ENCODE measurements at places on chromosomes 5 and 9.

DNA sequence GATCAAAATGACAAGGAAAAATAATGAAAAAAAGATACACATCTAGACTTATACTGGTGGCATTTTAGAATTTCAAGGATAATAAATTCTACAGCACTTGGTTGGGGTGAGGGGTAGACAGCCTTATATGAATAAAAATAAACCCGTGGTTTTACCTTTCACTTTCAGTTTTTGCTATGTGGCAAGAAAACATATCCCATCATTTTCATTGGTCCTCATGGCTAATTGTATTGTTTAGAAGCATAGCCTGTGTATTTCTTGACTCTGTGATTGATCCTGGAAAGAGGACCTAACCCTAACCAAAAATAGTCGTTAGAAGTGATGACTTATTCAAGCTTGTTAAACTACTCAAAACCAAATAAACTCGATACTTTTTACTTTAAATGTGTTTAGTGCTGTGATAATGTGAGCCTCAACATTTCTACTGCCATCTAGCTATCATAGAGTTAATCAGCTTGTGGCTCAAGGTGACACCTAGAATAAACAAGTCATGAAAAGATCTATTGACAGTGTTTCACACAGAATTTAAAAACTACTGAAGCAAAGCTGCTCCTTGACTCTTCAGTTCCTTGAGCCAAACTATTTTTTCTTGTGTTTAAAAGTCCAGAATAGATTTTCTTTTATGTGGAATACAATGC, 153.3 kb upstream of the IZUMO3 start:
- no peak for DNase-seq

DNA sequence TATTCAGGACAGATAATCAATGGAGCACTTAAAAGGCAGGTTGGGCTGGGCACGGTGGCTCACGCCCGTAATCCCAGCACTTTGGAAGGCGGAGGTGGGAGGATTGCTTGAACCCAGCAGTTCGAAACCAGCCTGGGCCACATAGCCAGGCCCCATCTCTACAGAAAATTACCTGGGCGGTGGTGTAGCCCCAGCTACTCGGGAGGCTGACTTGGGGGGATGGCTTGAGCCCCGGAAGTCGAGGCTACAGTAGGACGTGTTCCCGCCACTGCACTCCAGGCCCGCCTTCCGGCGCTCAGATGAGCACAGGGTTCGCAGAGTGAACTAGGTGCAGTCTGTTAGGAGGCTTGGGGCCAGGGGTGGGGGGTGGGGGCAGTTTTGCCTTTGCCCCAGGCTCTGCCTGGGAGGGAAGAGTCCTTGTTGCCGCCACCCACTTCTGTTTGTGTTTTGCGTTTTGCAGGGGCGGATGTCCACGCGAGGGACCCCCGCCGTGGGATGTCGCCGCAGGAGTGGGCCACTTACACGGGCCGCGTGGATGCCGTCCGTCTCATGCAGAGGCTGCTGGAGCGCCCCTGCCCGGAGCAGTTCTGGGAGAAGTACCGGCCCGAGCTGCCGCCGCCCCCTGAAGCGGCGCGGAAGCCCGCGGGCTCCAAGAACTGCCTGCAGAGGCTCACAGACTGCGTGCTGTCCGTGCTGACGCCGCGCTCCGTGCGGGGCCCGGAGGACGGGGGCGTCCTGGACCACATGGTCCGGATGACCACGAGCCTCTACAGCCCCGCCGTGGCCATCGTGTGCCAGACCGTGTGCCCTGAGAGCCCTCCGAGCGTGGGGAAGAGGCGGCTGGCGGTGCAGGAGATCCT, 85.2 kb downstream of the ANKRD33B start:
- DNase-seq = no peak

DNA sequence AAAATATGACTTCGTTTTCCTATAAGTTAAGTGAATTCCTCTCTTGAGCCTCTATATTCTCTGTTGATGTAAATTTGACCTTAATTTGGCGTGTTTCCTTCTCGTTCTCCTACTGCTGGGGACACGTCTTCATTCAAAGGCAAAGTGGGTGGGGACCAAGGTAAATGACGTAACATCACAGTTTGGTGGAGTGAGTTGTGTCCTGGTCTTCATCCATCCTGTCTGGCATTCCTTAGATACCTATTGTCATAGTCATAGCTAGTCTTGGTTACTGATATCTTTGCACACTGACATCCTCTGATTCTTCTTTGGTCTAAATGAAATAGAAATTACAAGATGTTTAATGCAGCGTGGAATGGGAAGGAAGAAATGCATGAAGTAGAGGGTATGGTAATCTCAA, 108.5 kb downstream of the NNT start:
- no peak for DNase-seq

DNA sequence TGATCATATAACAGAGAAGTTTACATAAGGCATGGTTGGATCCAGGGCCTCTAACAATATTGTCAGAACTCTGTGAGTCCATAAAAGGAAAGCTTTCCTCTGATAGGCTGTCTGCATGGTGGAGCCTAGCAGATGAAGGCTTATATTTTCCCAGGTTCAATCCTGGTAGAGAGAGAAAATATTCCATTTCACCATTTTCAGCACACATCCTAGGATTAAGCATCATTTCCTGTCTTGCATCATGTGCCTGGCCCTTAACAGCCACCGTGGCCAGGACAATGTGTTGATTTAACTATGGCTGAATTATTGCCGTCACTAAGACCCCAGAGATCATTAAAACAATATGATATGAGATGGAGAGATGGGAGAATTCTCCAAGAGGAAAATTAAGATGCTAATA, 90.9 kb upstream of the GRIA1 start:
- no peak for DNase-seq

DNA sequence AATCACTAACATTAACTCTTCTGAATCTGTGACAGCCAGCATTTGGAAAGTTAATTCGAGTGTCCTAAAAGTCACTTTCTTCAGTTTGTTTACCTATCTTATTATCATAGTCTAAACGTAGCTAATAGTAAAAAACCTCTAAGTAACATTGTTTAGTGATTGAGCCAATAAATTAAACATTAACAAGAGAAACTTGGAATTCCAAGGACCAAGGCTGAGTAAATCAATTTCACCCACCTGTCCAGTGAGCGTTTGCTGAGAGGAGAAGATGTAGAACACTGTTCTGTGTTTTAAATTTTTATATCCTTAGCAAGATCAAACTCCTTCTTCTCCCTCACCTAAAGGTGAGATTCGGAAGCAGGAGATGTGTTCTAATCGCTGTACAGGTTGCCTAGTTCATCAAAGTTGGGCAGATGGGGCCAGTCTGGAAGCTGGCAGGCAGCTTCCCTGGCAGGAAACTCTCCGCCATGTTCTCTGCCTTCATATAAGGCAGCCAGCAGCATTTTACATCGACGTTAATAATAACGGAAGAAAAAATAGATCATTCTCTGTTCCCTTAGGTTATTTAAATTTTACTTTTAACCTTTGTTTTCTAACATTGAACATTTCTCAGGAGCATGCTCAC, 89.2 kb downstream of the DAPK1 start:
- no peak for DNase-seq

DNA sequence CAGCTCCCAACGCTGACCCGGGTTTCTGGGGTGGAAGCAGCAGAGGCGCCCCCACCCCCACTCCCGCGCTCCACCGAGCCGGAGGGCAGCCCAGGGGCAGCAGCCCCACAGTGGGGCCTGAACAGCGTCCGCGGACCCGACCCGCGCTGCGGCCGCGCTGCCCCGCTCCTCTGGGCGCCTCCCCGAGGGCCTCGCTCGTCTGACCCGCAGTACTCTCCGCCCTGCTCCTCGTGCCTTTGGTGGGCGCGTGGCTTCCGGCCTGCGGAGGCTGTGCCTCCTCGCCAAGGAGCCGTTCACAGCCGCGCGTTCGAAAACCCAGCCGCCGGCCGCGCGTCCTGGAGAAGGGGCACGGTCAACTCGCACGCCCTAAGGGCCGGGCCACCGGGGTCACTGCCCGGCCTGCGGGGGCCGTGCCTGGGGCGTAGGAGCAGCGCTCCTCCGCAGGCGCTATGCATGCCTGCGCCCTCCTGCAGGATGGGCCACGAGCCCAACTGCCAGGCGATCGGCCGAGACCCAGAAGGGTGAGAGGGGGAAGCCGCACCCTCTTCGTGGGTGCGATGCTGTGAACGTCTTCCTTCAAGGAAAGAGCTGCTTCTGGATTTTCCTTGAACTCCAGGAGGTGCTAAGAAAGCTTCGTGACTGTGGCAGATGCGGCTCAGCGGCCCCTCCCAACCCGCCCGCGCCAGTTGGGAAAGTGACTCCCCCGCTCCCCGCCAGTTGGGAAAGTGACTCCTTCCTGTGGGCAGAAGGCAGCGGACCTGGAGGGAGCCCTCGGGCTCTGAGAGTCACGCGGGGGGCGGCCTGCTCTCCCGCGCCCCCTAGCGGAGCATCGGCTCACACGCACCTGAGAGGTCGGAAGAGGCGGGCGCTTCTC, 82.7 kb downstream of the HSD17B3 start:
- peak; percentile 25 for DNase-seq

DNA sequence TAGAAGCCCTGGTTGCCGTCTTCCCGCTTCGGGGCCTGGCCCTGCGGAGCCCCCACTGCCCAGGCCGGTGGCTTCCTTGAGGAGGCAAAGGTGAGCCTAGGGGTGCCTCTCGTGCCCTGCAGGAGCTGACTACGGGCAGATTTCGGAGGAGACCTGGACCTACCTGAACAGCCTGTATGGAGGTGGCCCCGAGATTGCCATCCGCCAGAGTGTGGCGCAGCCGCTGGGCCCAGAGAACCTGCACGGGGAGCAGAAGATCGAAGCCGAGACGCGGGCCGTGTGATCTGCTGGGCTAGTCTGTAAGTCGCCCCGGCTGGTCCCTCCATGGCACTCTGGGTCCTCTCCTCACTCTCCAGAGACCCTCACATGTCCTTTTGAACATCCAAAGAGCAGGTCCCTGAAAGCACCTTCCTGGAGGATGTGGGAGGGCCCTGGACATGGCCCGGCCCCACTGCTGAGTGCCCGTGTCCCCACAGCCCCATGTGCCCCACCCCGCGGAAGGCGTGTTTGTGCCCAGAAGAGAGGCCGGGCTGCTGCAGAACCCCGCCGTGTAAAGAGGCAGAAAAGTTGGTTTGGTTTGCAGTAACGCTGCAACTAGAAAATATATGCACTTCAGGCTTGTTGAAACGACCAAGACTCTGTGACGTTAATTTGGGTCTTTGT, 44.9 kb downstream of the USP20 start:
- DNase-seq = no peak

DNA sequence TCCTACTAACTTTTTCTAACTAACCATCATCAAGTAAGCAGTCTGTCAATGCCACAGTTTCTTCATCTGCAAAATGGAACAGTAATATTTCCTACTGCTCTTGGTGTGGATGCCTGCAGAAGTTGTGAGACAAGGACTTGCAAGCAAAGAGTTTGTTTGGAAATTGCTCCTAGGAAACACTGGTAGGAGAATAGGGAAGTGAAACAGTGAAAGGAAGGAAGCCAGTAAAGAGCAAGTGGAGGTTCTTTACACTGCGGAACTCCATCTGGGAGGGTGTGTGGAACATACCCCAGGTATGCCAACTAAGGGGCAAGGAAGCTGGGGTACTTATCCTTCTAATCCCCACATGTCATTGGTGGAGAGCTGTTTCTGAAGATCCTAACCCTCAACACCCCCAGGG, 119.9 kb downstream of the FOXD1 start:
- no peak for DNase-seq

DNA sequence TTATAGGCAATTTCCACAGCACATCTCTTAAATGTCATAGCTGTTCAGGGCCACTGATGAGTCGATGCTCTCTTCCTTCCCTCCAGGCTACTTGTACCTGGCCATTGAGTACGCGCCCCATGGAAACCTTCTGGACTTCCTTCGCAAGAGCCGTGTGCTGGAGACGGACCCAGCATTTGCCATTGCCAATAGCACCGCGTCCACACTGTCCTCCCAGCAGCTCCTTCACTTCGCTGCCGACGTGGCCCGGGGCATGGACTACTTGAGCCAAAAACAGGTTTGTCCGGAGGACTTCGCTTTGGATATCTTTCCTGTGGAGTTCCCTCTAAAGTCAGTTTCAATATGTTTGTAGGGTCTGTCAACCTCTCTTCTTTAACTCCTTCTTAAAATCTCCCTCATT, 84.3 kb downstream of the EQTN start:
- DNase-seq = no peak

GRCh38 chr5:107814183-107814827, 143.6 kb upstream of the EFNA5 start:
- DNase-seq = no peak

GRCh38 chr5:121949885-121950284, 11.9 kb upstream of the SRFBP1 start:
- no peak for DNase-seq

DNA sequence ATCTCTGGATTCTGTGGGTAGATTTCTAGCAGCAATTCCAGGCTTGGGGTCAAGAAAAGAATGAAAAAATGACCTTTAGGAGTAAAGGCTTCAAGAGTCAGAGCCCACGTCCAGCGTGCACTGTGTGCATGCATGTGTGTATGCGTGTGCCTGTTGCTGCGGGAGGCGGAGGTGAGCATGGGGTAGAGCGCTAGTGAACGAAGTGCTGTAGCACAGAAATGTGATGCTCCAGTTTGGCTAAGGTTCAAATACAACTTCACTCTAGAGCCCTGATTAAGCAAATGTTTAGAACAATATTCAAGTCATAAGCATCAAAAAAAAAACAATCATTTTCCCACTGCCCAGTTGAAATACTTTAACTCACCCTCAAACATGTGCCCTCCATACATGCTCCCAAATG, 403.9 kb downstream of the ZNF608 start:
- no peak for DNase-seq

DNA sequence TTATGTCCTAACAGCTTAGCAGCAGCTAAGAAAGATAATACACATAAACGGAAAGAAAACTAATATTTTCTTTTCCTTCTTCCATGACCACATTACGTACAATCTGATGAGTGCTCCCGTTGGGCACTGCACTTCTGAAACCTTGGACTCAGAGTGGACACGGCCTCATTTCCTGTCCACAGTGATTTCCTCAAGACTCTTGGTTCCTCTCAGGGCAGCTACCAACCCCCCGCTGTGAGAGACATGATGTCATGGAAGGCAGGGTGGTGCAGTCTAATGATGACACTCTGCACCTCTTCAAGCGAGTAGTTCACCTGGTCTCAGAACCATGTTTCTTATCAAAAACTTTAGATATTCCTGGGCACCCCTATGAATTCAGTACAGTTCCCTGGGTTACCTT, 68.7 kb upstream of the CTSL start:
- DNase-seq = no peak

GRCh38 chr5:160497878-160498277, 76.2 kb downstream of the PTTG1 start:
- DNase-seq = no peak

- DNase-seq = no peak
These were observed 520.0 kb downstream of the SPOCK1 start for GRCh38 chr5:136979131-136979530.

DNA sequence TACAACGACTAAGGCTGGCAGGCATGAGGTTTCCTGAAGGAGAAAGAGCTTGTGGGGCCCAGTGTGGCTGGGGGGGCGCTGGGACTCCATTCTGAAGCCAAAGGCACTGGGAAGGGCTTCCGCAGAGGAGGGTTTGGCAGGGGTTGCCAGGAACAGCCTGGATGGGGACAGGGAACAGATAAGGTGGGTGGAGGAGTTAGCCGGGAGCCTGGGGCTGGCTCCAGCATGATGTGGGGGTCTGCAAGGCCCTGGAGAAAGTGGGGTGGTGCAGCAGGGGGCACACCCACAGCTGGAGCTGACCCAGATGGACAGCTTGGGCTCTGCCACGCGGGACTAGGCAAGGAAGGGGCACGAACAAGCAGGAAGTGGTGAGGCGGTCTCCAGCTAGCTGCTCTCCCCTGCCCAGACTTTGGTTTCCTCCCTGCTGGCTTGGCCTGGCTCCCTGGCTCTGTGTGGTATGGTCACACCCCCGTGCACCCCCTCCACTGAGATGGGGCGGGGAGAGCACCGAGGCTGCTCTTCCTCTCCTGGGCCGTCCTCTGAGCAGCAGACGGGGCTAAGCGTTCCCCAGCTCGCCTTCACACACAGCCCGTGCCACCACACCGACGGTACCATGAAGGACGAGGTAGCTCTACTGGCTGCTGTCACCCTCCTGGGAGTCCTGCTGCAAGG, at the start of gene LTC4S:
TSS of gene LTC4S (plus strand) at position 519 of the 672 bp plus-strand sequence. CDS start at position 614, 95 bp downstream.
- DNase-seq = no peak

Data from stimulated activated CD4-positive, alpha-beta T cell treated with anti-CD3 and anti-CD28 coated beads, Interleukin-1b, Interleukin-23, amount 100 ng/mL, for 24 hours (primary cell).